Urinary bladder (tissue), 4 donors: ENCODE measurements at places on chromosomes 7 and 10. TPM values are rescaled to one million over a fixed set of nuclear protein-coding genes. Genes with fewer than 3 reads are reported as not detected.

SEC61A2 gene
- 6.4 TPM for polyA plus RNA-seq

GRCh38 chr7:17773289-17773626 is 167.0 kb downstream of the SNX13 start:
- DNase-seq, result no peak

HMX2 gene
- polyA plus RNA-seq, result not detected

DNA sequence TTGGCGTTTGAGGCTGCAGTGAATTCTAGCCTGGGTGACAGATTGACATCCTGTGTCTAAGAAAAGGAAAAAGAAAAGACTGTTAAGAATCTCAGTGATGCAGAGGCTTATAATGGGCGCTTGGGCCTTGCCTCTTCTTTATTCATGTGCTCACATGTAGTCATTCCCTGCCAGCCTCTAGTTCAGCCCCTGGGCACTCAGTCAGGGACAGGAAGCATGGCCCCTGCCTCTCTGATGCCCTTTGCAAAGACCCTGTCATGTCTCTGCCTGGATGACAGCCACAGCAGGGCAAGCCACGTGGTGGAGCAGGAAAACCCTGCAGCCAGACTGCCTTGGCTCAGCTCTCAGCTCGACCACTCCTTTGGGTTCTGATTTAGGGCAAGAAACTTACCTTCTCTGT is 368.9 kb downstream of the RPS24 start:
- DNase-seq, result no peak

GRCh38 chr10:72029414-72029813 is 58.9 kb downstream of the SPOCK2 start:
- DNase-seq, result no peak

- no peak for DNase-seq
These were observed 16.0 kb upstream of the ITGA8 start for GRCh38 chr10:15735763-15736162.

ADAP1 gene
- polyA plus RNA-seq, result 13.7 TPM

ASAH2 gene
- 0.85 TPM for polyA plus RNA-seq

DNA sequence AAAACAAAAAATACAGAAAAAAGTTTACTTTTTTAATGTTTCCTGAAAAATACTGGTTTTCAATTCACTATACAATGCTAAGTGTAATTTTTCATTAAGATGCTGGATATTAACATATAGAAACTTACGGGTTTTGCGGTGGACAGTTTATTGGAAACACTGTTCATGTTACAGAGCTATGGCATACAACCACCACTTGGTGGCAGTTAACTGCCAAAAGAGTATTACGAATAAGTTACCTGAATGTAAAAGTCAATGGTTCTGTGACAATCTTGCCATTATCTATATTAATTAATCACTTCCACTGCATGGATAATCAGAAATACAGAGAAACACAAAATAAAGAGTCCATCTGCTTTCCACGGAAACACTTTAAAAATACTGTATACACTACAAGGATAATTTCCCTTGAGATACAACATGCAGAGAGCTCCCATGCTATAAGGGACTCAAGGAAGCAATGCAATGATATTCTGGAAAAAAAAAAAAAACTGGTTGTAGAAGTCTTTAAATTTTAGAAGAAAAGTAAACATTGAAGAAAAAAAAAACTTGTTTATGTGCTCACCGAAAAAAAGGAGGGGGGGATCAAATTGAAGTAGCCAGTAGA is 97.0 kb downstream of the TPK1 start:
- DNase-seq, result no peak

TCAF1 gene
- polyA plus RNA-seq, result 27.3 TPM

DNA sequence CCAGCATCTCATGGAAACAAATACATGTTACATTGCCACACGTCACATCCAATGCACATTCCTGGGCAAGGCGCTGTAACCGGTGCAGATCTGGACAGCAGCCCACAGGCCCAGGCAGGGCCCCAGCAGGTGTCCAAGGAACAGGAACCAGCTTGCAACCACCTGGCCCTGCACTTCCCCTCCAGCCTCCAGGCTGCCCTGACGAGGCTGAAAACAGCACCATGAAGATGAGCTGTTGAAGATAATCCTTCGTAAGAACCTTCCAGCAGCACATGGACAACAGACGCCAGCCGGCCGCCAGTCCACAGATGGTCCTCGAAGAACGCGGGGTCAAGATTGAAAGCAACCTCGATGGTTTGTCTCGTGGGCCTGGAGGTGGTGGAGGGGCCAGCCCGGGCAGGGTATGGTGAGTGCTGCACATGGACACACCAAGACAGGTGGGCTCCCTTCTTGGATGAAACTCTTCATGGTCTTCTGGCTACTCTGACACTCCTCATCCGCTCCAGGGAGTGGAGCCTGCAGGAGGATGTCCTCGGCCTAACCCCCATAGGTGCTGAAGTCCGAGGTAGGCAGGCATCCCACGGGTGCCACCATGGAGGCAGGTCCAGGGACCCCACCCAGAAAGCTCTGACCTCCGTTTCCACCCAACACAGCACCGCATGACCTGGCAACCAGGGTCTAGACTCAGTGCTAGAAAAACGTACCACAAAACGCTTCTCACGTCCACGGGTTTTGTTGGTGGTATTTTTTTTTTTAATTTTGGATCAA is 22.9 kb downstream of the PDGFA start:
- DNase-seq, result no peak

DNA sequence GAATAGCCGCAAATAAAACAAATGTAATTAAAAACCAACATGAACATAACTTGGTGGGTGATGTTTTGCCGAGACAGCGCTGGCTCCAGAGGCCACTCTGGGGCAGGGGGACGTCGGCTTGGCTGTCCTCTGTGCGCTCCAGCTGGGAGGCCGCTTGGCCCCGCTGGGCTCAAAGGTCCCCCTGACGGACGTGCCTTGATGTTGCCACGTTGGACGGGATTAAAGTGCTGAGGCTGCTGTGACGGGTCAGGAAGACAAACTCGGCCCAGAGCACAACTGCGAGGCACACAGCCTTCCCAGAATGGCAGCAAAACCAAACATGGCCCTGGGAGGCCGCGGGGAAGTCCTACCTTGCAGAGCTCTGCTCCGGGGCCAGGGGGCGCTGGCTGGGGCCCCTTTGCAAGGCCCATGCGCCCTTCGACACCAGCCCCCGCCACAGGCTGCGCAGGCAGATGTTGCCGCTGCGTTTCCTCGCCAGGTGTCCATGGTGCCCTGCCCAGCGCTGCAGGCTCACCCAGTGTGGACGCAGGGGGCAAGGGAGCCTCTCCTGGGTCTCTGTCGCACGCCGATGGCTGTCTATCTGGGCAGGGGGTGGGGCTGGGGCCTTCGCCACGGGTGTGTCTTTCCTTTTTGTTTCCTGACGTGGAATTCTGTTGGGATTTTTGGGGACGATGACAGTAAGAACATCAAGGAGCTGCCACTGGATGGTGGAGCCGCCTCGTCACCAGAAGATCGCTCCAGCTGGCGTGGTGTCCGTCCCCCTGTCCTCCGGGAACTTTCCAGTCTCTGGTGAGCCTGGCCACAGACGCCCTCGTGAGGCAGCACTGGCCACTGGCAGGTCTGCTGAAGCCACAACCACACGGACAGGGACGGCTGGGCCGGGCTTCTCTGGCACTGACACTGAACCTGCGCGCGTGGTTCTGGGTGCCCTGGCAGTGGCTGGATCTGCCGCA is 99.6 kb upstream of the DIP2C start:
- DNase-seq, result no peak

TUBAL3 gene
- polyA plus RNA-seq, result 0.05 TPM

DNA sequence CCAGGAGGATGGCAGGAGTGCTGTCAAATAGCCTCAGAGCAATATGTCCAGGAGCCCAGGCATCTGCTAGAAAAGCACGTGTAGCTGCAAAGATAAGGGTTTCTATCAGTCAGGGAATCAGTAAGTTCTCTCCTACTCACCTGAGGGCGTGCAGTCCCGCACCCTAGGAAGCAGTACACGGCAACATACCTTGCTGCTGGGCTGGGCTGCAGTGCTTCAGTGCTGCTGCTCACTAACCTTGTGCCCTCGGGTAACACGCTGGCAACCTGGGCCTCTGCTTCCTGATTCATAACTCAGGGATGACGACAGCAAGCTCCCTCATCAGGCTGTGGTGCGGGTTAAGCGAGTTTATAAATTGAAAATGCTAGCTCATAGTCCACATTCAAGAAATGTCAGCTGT is 29.5 kb upstream of the CCNY start:
- peak; percentile 20 for DNase-seq

DNA sequence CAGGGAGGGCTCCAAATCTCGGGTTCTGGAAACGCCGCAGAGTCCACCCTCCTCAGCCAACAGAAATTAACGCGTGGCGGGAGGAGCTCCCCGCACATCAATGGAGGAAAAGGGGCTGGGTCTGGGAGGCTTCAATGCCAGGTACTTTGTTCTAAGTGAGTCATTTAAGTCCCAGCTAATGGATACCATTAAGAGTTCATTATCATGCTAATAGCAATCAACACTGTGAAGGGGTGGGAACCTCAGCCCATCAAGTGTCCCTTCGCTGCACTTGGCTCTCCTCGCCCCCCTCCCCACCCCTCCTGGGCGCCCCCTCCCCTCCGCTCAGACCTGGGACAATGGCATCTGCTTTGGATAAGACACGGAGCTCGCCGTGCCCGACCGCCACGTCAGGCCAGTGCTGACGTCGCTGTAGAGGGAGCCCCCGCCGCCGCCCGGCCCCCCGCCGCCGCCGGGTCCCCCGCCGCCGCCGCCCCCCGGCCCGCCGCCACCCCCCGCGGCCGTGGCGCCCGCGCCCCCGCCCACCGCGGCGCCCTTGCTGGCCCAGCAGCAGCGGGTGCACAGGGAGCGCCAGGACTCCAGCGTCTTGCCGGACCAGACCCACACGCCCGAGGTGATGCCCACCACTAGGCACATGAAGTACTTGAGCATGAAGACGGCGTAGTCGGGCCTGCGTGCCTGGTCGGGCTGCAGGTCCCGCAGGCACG is 2.9 kb downstream of the FZD8 start:
- DNase-seq, result no peak

DNA sequence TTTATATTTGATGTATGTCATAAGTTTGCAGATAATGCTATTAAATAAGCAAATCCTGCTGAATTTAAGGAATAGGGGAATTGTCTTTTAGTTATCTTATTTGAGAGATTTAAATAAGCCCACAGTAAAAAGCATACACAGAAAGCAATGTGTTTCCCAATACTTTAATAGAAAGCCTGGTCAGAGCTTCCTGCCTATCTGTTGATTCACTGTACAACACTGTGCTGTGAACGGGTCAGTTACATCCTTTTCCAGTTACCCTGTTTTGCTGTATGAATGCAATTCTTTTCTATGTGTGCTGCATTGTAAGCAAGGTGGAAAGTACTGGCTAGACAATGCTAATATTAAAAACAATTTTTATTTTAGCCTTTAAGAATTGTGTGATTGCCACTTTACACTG is 81.2 kb downstream of the ANKRD7 start:
- DNase-seq, result no peak

DNA sequence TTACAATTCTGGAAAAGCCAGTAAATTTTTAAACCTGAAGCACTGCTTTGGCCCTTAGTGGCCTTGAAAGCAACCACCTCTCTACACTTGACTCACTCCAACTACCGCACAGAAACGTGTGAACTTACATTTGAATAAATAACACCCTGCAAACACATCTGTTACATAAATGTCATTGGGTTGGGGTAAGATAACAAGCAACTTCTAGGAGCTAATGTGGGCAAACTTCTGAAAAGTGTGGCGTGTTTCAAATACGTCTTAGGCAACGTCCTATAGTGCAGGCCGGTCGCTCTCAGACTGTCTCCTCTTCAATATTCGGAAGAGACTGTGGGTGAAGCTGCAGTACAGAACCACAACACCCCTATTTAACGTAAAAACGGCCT is 474 bp downstream of the ORC5 start:
- DNase-seq, result no peak

GPER1 gene
- 12.7 TPM for polyA plus RNA-seq

DNA sequence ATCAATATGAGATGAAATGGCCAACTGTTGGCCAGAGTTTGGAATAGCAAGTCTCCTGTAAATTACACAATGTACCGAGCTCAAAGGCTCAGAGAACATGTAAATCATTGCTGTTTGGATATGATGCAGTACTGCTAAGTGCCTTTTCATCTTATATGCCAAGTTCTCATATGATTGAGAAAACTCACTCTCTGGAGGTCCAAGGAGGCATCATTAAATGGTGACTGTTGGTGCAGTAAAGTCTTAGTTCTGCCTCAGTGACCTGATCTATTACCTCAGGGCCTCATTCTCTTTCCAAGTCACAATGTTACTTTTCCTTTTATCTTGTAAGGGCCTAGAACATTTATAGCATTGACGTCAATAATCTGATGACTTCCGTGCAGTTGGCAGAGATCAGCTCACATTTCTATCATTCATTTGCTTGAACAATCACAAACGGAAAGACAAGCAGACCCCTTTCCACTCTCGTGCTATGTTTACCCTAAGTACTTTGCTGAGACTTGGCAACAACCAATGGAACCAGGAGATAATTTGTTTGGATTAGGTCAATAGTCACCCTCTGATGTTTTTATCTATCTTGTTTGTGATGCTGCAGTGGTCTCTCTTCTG is 32.6 kb upstream of the PDK4 start:
- no peak for DNase-seq

GRID2IP gene
- 0.13 TPM for polyA plus RNA-seq

PNLIP gene
- 0.11 TPM for polyA plus RNA-seq

DNA sequence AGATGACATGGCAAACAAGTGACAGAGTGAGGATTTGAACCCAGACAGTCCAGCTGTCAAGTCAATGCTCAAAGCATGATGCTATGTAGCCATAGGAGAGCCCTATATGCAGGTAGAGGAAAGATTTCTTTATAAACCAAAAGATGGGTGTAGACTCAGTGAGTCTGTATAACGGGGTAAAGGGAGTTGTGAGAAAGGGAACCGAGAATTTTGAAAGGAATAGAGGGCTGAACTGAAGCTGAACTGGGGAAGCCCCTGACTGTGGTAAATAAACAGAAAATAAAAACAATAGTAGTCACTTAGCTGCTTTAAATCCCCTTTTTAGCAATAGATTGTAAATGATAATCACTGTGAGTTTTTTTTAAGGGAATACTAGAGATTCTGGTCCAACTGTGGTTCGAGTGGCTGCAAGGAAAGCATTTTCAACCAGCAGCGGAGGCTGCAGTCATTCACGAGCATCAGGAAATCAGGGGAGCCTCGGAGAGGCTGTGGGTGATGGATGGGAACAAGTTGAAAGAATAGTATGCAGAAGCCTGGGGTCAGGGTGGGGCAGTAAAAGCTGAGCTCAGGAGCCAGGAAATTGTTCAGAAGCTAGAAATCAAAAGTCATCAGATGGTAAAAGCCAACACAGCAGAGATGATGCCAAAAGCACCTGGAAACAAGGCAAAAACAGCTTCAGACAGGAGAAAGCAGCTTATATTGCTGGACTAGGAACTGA is 393.5 kb downstream of the GFRA1 start:
- DNase-seq, result no peak

DNA sequence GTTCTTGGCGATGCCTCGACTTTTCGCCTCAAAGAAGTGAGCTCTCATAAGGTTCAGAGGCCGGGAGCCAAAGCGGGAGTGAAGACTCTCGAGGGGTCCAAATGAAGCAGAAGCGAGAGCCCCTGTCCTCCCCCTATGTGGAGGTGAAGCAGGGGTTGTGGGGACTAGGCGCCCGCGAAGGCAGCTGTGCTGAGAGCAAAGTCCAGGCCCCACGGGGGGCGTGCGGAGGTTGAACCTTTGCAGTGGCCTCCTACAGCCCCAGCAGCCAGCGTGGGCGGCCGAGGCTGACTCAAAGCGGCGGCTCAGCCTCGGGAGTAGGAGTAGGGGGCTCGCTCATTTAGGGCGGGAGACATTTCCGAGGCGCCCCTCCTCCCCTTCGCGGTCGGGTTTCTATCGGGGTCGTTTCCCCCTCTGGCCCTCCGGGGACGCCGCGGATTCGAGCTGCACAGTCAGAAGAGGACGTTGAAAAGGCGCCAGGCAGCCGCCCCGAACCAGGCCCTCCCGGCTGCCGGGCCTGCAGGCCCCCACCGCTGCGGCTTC is 553 bp upstream of the ADD3 start:
- no peak for DNase-seq

LFNG gene
- polyA plus RNA-seq, result 10.7 TPM

CDHR1 gene
- polyA plus RNA-seq, result 0.08 TPM

TRIM73 gene
- 3.1 TPM for polyA plus RNA-seq
